CD4-positive, alpha-beta T cell treated with Interferon alpha-2 for 1 hour (primary cell): ENCODE measurements at places on chromosomes 16 and 17.

- no peak for DNase-seq
Observed at GRCh38 chr17:6560496-6560895, 4.1 kb upstream of the PITPNM3 start.

- no peak for DNase-seq
Observed at GRCh38 chr17:33121756-33122155, 130.1 kb downstream of the SPACA3 start.

- DNase-seq: no peak
Observed at GRCh38 chr16:65919145-65919985, 447.1 kb upstream of the CDH5 start.

DNA sequence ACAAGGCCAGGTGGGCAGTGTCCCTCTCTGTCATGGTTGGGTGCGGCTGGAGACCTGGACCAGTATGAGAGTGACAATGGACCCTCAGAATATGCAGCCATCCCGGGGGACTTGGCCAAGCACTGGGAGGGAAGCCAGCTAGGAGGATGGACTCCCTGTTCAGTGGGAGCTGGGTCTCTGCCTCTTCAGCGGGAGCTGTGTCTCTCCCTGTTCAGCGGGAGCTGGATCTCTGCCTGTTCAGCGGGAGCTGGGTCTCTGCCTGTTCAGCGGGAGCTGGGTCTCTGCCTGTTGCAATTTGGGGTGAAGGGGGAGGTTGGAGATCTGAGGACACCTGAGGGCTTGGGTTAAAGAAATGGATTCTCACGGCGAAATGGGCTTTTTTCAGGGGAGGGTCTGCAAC, 3.8 kb upstream of the PRSS33 start:
- DNase-seq: no peak

GRCh38 chr17:34413443-34414119, 50.5 kb upstream of the CCL1 start:
- DNase-seq: no peak

DNA sequence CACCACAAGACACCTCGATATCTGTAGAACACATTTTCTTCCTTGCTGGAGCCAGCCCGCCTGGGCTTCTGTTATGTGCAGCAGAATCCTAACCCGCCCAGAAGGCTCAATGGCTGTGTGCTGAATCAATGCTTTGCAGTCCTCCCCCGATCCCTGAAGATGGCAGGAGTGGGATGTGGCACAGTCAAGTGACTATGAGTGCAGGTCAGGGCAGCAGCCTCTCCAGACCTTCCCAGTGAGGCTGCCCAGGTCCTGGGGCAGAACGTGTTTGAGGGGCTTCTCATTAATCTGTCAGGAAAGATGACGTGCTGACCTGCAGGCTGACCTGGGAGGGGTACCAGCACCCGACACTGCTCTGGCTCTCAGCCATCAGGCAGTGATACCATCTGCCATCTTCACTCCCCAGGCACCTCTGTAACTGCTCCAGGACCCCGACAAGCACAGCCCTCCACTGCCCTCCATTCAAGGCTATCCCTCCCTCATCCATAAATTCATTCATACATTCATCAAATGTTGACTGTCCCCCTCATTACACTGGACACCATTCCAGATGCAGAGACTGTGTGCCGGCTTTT, 35.2 kb downstream of the LRRC75A start:
- no peak for DNase-seq

GRCh38 chr16:89870440-89870839, 3.0 kb upstream of the TCF25 start:
- no peak for DNase-seq

- no peak for DNase-seq
Observed at GRCh38 chr16:74505011-74505410, 83.7 kb upstream of the CLEC18B start.

GRCh38 chr16:14560523-14560922, 69.5 kb downstream of the PARN start:
- no peak for DNase-seq

DNA sequence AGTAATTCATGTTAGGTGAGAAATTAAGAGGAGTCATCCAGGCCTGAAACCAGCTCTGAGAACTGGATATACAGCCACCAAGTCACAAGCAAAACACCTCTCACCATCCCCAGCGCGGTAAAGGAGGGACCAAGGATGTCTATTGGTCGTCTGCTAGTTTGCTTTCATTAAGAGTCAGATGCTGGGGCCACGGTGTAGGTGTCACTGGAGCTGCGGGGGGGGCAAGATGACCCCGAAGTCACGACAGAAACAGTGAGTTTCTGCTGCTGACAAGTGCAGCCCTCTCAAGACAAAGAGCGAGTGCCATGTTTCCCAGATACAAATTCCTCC, 790 bp downstream of the NCBP3 start:
- DNase-seq: peak; percentile 44

DNA sequence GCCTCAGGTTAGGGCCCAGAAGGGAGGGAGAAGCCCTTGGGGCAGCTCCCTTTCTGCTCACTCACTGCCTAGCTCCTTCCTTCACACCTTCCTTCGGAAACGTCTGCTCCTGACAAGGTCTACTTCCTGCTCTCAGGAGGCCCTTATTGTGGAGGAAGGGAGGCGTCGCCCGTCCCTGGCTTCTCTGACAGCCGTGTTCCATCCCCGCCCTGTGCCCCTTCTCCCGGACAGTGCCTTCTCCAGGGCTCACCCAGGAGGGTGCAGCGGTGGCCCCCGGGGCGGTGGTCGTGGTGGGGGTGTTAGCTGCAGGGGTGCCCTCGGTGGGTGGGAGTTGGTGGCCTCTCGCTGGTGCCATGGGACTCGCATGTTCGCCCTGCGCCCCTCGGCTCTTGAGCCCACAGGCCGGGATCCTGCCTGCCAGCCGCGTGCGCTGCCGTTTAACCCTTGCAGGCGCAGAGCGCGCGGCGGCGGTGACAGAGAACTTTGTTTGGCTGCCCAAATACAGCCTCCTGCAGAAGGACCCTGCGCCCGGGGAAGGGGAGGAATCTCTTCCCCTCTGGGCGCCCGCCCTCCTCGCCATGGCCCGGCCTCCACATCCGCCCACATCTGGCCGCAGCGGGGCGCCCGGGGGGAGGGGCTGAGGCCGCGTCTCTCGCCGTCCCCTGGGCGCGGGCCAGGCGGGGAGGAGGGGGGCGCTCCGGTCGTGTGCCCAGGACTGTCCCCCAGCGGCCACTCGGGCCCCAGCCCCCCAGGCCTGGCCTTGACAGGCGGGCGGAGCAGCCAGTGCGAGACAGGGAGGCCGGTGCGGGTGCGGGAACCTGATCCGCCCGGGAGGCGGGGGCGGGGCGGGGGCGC, 231.9 kb downstream of the SEC14L1 start:
- DNase-seq: peak; percentile 59

GRCh38 chr17:43445009-43445589, 38.7 kb upstream of the DHX8 start:
- DNase-seq: no peak

DNA sequence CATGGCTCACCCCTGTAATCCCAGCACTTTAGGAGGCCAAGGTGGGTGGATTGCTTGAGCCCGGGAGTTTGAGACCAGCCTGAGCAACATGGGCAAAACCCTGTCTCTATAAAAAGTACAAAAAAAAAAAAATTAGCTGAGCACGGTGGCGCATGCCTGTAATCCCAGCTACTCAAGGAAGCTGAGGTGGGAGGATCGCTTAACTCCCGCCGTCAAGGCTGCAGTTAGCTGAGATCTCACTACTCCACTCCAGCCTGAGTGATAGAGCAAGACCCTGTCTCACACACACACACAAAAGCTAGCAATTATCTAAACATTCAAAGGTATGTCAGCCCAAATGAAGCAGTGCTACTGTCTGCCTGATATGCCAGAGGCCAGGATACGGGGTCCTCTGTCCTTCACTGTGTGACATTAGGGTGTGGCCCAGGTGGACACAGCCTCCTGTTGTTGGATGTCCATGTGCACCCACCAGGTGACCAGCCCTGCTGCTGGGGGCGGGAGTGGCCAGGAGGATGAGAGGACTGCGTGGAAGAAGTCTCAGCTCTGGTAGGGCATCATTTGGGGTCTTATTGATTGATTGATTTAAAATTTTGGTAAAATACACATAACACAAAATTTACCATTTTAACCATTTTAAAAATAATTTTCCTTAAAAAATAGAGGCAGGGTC, 3.9 kb downstream of the NLRC3 start:
- DNase-seq: no peak

DNA sequence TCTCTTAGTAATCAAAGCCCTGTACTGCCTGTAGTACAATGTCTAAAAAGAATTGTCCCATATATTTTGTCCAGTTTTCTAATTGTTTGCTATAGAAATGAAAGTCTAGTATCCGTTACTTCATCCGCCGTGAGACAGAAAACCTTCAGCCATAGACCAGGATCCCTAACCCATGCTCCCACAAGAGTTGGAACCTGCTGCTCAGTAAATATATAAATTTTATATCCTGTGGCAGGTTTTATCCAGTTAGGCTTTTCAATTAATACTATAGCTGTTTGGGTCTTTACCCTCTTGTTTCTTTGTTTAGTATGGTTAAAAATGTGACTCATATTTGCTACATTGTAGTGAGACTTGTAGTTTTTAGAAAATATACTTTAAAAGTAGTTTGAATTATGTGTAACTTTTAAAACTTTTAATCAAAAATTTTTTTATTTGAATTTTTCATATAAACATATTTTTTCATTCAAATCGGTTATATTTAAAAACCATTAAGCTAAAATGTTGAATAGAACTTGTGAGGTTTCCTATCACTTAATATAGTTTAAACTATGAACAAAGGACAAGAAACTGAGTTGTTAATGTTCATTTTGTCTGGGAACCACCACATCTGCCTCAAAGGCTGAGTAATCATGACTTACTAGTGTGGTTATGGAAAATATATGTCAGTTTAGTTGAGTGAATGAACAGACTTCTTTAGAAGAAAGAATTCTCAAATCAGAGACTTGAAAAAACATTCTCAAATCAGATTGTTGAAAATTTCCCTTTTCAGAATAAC, 54.8 kb downstream of the VMP1 start:
- no peak for DNase-seq

DNA sequence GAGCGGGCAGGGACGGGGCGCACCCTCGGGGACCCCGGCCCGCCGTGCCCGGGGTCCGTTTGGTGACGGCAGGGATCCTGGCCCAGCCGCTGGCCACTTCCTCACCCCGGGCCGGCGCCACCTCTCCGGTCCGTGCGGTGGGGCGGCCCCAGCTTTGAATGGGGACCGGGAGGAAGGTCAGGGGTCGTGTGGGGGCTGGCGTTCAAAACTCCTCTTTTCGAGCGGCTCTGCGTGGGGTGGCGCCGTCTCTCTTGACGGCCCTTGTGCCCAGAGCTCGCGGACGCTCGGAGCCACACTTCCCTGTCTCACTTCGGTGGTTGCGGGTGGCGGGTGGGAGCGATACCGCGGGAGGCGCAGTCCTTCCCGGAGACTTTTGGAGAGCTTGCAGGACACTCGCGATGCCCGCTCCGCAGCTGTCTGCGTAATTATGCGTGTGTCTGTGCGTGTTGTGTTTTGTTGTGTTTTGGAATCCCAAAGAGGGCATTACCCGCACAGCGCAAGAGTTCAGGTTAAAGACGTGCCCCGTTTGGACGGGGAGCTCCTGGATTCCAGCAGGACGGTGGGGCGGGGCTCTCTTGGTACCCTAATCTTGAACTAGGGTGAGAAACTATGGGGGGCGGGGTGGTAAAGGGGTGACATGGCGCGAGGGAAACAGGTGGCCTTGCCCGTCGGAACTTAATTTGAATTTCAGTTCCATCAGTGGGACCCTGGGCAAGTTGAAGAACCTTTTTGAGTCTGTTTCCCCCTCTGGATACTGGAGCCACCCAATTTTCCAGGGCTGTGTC, 637 bp downstream of the PLCG2 start:
- no peak for DNase-seq

GRCh38 chr16:31110106-31111034, 2.2 kb downstream of the BCKDK start:
- no peak for DNase-seq

- no peak for DNase-seq
Observed at GRCh38 chr16:25013751-25014499, 1.2 kb downstream of the ARHGAP17 start.

DNA sequence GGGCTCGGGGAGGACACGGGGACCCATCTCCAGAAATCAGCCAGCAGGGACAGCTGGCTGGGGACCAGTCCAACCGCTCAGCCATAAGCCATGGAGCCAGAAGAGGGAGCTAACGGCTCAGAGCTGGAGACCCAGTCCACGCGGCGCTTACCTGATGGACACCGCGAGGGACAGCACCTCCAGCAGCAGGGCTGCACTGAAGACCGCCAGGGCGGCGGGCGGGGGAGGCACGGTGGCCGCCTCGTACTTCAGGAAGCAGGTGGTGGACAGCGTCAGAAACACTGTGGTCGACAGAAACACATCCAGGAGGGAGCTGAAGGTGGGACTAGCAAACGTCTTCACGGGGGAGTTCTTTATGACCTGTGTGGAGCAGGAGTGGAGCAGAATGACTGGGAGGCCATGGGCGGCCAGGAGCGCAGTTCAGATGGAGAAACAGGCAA, 102.6 kb upstream of the CREBBP start:
- peak; percentile 60 for DNase-seq

- DNase-seq: no peak
Observed at GRCh38 chr16:450785-451512, 25.5 kb downstream of the RAB11FIP3 start.

DNA sequence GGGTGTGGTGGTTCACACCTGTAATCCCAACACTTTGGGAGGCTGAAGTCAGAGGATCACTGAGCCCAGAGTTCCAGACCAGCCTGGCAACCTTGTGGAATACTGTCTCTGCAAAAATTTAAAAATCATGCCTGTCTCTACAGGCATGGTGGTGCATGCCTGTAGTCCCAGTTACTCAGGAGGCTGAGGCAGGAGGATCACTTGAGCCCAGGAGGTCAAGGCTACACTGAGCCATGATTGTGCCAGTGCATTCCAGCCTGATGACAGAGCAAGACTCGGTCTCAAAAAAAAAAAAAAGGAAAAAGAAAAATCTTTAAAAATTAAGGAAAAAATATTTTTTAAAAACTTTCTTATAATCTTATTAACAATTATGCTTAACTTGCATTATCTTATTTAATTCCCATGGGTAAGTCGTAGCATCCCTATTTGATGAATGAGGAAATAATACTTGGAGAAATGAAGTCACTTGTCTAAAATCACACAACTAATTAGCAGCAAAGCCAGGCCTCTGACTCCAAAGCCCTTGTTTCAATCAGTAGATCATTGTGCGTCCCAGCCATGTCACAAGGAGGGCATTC, 13.6 kb downstream of the MFSD11 start:
- DNase-seq: no peak

- DNase-seq: no peak
Observed at GRCh38 chr17:48054238-48055185, 6.4 kb downstream of the NFE2L1 start.
